ENCODE measurements at places on chromosomes 2 and 18. TPM values are rescaled to one million over a fixed set of nuclear protein-coding genes. Genes with fewer than 3 reads are reported as not detected.

- DNase-seq, result peak; percentile 20
Measured at GRCh38 chr2:145918951-145919350, 1399.0 kb upstream of the ZEB2 start.

The CLEC4F gene
- not detected for polyA plus RNA-seq

- no peak for DNase-seq
Measured at GRCh38 chr2:52968043-52968442, 799.6 kb upstream of the CHAC2 start.

GRCh38 chr2:144858211-144858610, 338.3 kb upstream of the ZEB2 start:
- DNase-seq, result no peak

- DNase-seq, result no peak
Measured at GRCh38 chr2:186757009-186757408, 63.1 kb downstream of the FAM171B start.

The SLC19A3 gene
- polyA plus RNA-seq, result 0.66 TPM

The ANTXR1 gene
- 157 TPM for polyA plus RNA-seq

GRCh38 chr18:77073336-77074093, 59.1 kb downstream of the MBP start:
- DNase-seq, result no peak

DNA sequence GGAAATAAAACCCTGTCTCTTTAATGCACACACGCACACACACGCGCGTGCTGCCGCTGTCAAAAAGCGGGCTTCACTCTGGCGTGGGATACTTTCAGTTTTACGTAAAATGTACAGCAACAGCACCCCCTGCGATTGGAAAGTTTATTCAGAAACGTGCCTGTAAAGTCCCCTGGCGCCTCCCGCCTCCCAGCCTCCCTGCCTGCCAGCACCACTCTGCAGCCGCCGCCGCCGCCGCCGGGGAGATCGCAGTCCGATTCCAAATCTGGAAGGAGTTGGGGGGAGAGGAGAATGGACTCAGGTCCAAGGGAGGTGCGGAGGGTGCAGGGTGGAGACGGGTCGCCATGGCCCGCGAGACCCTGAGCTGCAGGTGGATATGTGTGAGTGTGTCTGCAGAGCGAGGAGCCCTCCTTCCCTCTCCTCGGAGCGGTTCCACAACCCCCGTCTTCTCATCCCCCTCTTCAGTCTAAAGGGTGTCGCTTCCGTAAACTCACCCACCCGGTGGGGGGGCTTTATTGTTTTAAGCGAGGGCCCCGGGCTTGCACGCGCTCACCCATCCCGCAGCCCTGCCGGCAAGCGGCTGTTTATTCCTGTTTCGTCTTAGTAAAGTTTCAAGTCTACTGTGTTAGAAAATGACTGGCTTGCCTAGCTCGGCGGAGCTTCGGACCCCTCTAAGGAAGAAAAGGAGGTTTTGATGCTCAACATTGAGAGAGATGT, 1.8 kb upstream of the BCL11A start:
- DNase-seq, result peak; percentile 89

DNA sequence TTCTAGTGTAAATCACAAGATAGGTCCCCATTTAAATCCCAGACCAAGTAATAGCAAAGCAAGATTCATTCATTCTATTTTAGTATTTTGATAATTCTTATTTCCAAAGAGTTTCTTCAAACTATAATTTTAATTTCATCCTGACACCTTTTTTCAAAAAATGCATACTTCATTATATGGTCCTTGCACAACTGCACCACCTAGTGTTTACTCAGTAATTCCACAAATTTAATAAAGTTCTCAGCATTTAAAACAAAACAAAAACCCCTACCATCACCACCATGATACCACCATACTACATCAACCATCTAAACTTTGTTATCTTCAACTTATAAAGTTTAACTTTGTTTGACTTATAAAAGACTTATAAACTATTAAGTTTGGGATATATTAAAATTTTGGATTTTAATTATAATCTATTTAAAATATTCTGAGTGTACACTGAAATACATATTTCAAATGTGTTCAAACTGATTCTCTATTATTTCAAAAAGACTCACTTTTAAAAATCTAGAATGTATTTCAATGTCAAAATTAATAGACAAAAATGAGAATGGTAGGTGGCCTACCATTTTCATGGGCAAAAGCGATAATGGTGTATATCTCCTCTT, 44.2 kb downstream of the WDPCP start:
- DNase-seq, result no peak

- peak; percentile 14 for DNase-seq
Measured at GRCh38 chr2:175805442-175806124, 196.5 kb downstream of the LNPK start.

The SLC9A2 gene
- 1.6 TPM for polyA plus RNA-seq

GRCh38 chr2:26536371-26537068, 58.6 kb upstream of the OTOF start:
- DNase-seq, result no peak

The REG1B gene
- not detected for polyA plus RNA-seq

GRCh38 chr2:46351098-46351749, 54.0 kb downstream of the EPAS1 start:
- DNase-seq, result no peak

GRCh38 chr2:239689410-239689809, 288.6 kb upstream of the HDAC4 start:
- no peak for DNase-seq

DNA sequence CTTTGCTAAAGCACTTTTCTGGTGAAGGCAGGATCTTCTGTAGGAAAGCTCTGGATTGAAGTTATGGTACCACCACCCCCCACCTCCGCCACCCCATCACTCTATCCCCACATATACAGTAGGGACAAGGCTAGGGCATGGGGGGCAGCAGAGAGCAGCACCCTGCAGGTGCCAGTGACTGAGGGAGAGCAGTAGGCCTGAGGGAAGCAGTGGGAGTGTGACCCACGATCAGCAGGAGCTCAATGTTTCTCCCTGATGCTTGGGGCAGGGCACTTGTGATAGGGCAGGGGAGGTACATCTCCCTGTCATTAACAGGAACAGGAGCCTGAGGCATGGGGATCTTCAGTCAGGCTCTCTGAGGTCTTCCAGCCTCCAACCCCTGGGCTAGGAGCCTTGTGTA, 121.6 kb downstream of the ZFP36L2 start:
- no peak for DNase-seq

GRCh38 chr18:12305930-12306629, 2.0 kb upstream of the TUBB6 start:
- no peak for DNase-seq

- peak; percentile 92 for DNase-seq
Measured at GRCh38 chr2:238727585-238728329, 120.1 kb upstream of the TWIST2 start.

- no peak for DNase-seq
Measured at GRCh38 chr2:162573288-162573687, 229.4 kb downstream of the GCA start.

The CD207 gene
- polyA plus RNA-seq, result 0.12 TPM

The CUL3 gene
- 90.4 TPM for polyA plus RNA-seq

- no peak for DNase-seq
Measured at GRCh38 chr18:37272226-37272625, 293.4 kb downstream of the CELF4 start.

The MC5R gene
- 3.0 TPM for polyA plus RNA-seq

DNA sequence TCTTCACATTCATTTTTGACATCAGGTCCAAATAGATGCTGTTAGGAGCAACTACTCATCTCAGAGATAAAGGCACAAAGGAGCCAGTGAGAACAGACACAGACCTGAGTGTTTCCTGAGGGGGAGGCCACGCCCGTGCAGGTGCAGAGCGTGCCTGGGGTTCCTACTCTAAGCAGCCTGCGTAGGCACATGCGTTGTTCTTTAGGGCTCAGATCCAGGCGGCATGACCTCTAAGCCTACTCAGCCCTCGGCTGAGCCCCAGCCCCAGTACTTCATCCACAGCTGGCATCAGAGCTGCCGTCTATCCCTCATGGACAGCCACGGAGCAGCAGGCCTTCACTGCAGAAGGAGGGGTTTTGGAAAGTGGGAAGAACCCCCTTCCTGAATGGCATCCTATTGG, 54.9 kb upstream of the PXDN start:
- no peak for DNase-seq

GRCh38 chr18:25234740-25235345, 117.1 kb downstream of the ZNF521 start:
- DNase-seq, result no peak

The XDH gene
- not detected for polyA plus RNA-seq

The TDRD15 gene
- polyA plus RNA-seq, result not detected

DNA sequence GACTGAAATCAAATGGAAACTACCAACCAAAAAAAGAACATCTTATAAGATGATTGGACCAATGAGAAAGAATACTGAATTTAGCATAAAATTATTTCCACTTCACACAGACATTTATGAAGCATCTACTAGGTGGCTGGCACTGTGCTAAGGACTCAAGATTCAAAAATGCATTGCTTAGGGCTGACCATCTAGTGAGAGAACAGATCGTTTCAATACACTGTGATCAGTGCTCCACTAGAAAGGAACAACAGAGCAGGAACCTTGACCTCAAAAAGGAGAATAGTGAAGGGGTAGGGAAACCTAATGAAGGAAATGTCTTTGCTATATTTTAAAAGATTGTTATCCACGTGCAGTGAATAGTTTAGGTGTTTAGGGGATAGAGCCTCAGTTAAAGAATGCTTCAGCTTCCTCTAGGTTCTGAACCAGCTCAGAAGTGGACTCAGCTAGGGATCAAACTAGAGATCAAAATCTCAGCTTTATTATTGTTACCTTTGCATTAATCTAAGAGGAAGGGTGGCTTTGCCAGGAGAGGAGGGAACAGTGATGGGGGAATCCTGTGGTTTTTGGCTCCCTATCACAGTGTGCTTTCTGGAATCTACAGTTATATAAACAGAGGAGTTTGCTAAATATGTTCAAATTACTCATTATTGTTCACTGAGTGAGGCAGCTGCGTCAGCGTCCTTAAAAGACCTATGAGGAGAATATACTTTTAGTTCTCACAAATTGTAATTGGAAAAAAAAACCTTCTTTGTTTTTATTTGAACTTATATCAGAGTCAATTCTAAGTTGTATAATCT, 16.2 kb upstream of the BBS5 start:
- peak; percentile 29 for DNase-seq

The COL4A3 gene
- polyA plus RNA-seq, result 0.04 TPM

DNA sequence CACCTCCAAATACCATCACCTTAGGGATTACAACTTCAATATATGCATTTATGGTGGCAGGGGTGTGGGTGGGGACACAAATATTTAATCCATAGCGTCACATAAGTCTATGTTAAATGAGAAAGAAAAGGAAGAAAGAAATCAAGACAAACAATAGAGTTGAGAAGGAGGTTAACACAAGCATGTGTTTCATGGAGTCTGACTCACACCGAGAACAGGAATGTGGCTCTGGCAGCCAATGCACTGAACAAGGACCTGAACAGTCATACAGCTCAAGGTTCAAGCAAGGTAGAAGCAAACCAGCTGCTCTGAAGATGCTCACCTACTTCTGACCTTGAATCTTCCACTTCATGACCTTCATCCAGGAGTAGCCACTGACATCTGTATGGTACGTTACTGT, 36.2 kb upstream of the LPIN1 start:
- peak; percentile 55 for DNase-seq

DNA sequence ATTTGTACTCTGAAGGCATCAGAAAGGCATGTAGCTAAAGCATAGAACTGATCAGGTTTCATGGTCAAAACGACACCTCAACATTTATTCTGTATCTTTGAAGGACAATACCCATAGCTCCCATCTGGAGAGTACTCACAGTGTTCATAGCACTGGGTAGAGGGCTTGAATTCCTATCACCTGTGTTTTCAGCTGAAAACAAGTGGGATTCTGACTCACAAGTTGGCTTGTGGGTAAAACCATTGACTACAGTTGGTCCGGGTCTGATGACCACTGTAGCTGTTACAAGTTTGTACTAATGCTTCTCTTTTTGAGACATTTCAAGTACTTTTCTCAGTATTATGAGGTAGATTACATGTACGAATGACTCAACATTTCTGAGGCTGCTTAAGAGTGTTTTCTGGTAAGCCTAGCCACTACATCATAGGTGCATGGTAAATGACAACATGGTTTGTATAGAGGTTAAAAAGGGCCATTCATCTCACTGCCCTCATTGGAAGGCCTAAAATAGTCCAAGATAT, 68.6 kb upstream of the PELI1 start:
- no peak for DNase-seq

DNA sequence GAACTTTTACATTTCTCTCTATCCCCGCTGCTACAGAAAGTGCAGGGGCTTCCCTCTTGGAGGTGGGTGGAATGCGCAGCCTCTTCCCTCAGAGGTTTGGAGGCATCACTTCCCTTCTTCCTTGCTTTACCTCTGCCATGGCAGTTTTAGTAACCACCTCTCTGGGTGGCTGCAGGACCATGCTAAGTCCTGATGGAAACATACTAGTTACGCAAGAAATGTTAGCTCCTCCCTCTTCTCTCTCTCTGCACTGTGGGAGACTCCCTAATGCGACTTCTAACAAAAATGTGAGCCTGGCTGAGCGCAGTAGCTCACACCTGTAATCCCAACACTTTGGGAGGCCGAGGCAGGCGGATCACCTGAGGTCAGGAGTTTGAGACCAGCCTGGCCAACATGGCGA, 116.8 kb upstream of the RAB6C start:
- no peak for DNase-seq

DNA sequence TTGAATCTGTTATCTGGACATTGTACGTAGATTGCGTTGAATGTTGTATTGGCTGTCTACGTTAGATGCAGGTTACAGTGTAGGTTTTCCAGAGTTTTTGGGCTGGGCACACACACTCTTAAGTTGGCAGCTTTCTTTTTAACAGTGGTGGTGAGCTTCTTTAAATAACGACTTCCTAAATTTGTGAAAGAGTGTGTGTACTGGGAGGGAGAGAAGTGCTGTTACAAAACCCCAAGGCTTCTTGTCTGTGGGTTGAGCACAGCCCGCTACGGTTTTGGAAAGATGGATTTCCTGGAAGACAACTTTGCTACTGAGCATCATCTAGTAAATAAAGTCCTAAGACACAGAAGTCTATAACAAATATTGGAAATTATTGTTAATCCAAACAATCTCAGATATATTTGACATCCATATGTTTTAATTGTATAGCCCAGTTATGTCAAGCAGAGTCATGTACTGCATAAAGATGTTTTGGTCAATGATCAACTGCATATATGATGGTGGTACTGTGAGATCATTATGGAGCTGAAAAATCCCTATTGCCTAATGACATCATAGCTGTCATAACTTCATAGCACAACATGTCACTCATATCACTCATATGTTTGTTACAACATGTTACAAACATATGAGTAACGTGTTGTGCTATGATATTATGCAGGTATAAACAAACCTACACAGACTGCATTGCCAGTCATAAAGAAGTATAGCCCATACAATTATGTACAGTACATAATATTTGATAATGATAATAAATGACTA, 7.9 kb upstream of the THUMPD2 start:
- no peak for DNase-seq

The TEX44 gene
- polyA plus RNA-seq, result not detected

Data from muscle of back (tissue), 13 donors.